Activated CD8-positive, alpha-beta memory T cell treated with anti-CD3 and anti-CD28 coated beads, Interleukin-2, amount 50 U/mL, for 4 hours (primary cell): ENCODE measurements at places on chromosomes 16 and 17.

DNA sequence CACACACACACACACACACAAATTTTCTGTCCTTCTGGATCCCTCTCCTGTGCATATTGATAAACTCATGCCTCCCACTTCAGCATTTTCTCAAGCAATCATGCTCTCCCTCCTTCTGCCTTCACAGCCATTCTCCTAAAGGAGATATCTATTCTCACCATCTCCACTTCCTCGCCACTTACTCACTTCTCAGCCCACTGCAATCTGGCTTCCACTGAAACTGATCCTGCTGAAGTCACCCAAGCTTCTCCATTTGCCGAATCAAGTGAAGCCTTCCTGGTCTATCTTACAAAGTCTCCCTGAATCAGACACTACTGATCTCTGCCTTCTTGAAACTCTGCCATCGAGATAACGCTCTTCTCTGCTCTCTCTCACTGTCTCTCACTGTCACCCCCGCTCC is 54.0 kb upstream of the GNAO1 start:
- DNase-seq, result no peak

DNA sequence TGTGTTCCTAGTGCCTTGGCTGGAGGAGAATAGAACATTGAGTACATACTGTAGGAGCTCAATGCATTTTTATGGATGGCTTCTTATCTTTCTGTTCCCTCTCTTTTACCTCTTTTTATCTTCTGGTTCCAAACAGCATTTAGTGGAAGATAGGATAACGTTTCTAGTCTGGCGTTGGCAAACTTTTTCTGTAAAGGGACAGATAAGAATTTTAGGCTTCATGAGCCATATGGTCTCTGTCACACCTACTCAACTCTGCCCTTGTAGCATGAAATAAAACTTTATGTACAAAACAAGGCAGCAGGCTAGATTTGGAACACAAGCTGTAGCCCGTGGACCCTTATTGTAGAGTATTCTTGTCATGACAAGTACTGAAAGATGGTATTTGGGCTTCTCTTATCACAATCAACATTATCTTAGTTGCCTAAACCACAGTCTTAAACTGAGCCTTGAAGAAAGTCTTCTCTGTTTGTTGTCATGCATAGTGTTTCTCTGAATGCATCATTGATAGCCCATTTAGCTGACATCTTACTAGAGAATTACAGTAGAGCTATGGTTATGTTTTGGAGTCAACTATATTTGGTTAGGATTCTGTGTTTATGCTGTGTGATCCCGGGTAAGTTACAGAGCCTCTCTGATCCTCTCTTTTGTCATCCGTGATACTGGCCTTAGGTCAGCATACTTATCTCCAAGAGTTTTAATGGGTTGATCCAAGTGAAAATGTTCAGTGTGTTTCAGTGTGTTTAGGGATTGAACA is 80.2 kb downstream of the HS3ST4 start:
- DNase-seq, result no peak

DNA sequence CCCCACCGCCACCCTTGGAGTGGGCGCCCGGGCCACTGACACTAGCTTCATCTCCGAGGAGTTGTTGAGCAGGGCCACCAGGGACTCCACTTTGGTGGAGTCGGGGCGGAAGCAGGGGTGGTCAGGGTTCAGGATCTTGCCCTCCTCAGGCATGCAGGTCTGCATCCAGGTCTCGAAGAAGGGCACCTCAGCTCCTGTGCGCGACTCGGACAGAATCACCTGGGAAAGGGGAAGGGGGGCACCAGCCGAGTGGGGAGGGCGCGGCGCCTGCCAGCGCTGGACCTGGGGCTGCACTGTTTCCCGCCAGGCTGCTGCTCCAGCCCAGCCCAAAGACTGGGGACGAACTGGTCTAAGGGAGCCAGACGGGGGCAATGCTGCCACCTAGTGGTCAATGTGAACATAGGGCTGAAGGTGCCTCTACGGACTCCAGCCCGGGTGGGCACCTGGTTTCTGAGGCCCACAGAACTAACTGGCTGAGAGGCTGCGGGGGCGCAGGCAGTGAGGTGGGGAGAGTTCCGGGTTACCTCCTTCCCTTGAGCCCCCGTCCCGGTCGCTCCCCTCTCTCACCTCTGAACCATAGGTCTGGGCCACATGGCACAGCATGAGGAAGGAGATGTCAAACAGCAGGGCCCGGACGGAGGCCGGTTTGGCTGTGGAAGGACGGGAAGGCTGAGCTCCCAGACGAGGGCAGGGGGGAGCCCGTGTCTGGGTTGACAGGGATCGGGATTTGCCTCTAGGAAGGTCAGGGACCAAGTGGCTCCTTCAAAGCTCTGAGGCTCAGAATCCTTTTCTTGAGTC is 11.8 kb downstream of the CSF3 start:
- DNase-seq, result peak; percentile 75

- DNase-seq, result no peak
Observed at GRCh38 chr17:78592991-78593329, 15.8 kb upstream of the DNAH17 start.

GRCh38 chr17:82844796-82845162 is 5.0 kb upstream of the ZNF750 start:
- no peak for DNase-seq

GRCh38 chr17:82124101-82124500 is 26.1 kb upstream of the FASN start:
- DNase-seq, result no peak

DNA sequence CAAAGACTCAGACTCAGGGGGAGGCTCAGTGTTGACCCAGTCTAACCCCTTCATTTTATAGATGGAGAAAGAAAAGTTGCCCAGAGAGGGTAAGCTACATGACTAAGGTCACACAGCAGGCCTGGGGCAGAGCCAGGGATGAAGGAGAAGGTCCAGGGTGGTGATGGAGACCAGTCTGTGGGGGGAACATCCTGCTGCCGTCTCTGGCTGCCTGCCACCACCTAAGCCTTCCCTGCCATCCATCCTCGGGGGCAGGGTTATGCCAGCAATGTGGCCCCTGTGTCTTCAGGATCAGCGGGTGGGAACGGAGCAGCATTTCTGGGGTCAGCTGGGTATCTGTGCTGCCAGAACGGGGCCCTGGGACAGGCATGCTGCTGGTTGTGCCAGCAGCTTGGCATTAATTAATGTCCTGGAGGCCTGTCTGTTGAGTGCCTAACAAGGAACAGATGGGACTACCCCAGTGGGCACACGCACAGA is 5.5 kb downstream of the DOK4 start:
- DNase-seq, result no peak

GRCh38 chr16:81571592-81572385 is 127.2 kb downstream of the CMIP start:
- DNase-seq, result no peak

GRCh38 chr17:7997186-7997585 is 5.2 kb upstream of the GUCY2D start:
- DNase-seq, result no peak

- no peak for DNase-seq
Observed at GRCh38 chr16:586645-587590, 2.9 kb upstream of the RAB40C start.

- no peak for DNase-seq
Observed at GRCh38 chr17:59669411-59669810, 37.8 kb downstream of the PTRH2 start.

DNA sequence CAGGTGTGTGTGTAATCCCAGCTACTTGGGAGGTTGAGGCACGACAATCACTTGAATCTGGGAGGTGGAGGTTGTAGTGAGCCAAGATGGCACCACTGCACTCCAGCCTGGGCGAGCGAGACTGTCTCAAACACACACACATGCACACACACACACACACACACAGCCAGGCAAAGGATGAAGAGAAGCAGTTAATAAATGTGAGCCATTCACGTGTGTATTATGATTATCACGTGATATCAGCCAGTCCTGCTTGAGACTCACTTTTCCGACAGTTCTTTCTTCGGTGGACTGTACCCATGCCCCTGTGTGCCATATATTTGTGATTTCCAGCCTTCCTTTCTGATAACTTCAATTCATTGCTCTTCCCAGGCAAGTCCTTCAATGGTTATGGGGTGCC is 119.3 kb downstream of the PRKCB start:
- DNase-seq, result no peak

DNA sequence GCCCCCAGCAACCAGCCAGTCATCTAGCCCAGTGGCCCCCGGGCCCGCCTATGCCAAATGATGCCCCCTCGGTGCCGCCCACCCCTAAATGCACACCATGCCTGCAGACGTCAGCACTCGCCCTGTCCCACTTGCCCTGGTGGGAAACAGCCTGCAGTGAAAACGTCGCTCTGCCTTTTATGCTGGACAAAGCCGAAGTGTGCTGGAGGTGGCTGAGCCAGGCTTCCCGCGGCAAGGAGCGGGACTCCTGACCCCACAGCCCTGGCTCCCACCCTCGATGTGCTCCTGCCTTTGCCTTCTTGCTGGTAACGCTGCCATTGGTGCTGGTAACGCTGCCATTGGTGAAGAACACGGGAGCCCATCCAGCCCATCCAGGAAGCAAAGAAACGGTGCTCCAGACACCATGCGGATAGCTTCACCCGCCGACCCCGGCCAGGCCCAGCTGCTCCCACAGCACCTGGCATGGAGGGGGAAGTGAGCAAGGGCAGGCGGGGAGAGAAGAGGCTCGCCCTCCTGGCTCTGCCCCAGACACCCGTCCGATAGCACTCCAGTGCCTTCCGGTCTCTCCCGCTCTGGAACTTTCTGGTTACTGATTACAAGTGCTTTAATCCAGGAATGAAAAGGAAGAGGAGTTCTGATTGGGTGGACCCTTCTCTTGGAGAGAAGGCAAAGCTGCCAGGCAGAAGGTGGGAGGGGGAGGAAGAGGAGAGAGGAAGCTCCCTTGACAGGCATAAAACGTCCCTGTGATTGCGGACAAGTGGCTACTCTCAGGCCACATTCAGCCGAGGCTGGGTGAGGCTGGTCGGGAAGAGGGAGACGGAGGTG is 4.0 kb upstream of the BAIAP2 start:
- no peak for DNase-seq

- no peak for DNase-seq
Observed at GRCh38 chr17:31595076-31595475, 203.6 kb downstream of the RAB11FIP4 start.

DNA sequence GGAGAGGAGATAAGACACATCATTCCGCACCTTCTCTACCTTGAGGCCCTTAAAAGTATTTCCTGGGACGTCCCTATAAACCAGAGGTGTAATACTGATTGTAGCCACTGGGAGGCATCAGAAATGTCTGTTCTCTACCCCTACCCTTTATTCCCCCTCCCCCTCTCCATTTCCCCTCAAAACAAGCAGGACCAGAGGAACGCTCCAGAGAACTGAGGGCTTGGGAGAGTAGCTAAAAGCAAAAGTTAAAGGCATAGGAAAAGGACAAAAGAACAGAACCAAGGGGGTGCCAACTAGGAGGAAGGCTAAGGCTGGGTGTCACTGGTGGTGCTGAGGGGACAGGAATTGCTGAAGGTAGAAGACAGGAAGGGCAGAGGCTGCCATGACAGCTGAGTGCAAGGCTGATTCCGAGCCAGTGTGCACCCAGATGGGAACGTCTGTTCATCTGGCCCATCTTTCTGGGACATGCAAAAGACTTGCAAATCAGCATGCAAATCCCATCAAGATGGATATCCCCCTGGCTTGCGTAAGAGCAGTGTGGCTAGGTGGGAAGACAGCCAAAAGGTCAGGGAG is 6.7 kb downstream of the CAMTA2 start:
- no peak for DNase-seq

GRCh38 chr17:72183194-72183685 is 62.4 kb downstream of the SOX9 start:
- DNase-seq, result no peak

- DNase-seq, result no peak
Observed at GRCh38 chr16:89006036-89006752, 29.2 kb upstream of the CBFA2T3 start.

DNA sequence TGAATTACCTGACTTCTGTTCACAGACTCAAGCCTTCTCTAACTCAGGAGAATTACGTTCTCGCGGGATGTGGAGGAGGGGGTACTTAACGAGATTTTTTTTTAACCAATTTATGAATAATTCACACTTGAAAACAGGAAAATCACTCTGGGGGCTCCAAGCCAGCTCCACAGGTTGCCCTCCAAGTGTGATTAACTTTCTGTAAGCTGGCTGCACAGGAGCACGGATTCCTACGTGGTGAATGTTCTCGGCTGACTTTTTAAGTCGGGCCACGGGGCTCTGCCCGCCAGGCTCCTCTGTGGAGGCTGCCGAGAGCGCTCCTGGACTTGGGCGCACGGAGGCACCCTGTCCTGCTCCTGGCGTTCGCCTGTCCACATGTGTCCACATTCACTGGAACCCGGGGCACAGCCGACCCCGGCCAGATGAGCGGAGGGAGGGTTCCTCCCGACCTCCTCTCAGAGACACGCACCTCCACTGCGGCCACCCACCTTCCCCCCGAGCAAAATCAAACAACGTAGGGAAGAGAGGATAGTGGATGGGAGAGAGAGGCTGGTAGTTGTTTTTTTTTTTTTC is 147.1 kb upstream of the CHMP6 start:
- peak; percentile 9 for DNase-seq

GRCh38 chr17:6421700-6422604 is 13.0 kb downstream of the AIPL1 start:
- DNase-seq, result peak; percentile 70

GRCh38 chr16:46482895-46483294 is 138.3 kb downstream of the SHCBP1 start:
- DNase-seq, result no peak

DNA sequence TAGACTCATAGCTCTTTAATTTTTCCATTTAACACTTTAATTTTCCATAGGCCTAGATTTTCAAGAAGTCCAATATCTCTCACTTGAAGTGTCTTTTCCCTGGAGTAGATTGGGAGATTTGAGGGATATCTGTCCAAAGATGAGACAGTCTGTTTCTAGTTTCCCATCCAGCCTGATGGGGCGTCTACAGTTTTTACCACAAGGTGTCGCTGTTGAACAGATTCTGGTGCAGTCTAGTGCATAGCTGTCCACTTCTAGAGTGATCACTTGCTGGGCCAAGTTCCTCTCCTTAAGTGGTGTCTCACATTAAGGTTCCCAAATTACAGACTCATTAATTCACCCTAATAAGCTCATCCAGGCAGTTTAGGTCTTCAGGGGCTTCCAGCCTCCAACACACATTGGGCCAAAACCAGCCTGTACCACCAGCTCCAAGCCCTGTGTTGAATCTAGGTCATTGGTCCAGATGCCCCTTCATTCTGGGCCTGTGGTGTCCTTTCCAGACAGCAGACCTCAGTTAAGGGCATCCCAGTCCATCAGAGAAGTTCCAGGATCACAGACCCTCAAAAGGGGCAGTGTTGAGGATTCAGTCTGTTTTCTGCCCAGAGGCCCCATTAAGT is 9.4 kb downstream of the SNX20 start:
- no peak for DNase-seq

DNA sequence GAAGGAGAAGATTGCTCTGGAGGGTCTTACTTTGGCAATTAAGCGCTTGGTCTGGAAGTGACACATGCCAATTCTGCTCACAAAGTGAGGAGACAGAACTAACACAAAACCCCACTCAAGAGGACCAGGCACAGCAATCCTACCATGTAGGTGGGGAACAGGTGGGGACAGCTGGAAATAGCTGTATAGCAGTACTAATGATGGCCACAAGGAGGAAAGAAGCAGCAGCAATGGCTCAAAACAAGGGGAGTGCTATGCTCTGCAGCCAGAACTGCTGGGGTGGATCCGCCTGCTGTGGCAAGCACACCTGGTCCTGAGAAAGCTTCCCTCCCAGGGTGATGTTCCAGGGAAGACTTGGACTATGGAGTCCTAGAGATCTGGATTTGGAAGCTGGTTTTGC is 17.0 kb upstream of the TMEM132E start:
- DNase-seq, result no peak

- DNase-seq, result no peak
Observed at GRCh38 chr17:19708431-19709175, 7.8 kb downstream of the SLC47A2 start.

- DNase-seq, result no peak
Observed at GRCh38 chr16:28528463-28528867, 10.3 kb downstream of the NUPR1 start.
